Uterus (tissue), 4 donors: ENCODE measurements at places on chromosomes 13 and 19.

DNA sequence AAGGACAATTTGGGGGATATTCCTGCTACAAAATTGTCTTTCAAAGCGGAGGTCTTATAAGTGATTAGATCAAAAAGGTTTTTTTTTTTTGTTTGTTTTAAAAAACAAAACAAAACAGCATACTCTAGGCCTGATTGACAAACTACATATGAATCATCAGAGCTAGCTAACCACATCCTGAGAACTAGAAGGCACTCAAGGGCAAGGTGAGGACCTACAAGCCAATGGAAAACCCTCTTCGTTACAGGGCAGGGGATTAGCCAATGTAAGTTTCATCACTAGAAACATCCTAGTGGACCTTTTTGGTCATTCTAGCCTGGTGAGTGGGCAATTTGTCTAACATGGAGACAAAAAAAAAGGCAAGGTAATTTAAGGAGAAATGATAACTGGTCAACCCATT, 428.6 kb downstream of the RFC3 start:
- DNase-seq = no peak

GRCh38 chr13:71577127-71577526, 289.9 kb downstream of the DACH1 start:
- DNase-seq = no peak

- no peak for DNase-seq
These were observed 244.7 kb downstream of the COL4A1 start for GRCh38 chr13:110062077-110062776.

DNA sequence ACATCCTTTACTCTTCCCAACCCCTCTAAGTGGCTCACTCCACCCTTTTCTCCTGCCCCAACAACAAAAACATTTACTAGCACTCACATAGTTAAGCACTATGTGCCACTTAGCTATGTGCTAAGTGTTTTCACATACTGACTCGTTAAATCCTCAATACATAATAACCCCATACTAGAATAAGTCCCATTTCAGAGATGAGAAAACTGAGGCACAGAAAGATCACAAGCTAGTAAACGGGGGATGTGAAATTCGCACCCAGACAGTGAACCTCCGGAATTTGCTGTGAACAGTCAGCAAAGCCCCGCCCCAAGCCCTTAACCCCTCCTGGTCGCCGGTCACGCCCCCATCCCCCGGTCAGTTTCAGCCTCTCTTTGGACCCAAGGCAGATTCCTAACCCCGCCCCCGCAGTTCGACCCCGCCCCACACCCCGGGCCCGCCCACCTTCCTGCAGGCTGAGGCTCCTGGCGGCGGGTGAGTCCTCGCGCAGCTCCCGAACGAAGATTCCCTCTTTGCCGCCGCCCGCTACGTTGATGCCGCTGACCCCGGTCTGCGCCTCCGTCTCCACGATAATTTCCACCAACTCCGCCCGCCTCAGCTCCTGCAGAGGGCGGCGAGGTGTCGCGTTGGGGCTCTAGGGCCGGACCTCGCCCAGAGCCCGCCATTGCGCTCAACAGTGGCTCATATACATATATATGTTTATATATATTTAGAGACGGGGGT, 9.8 kb downstream of the PRX start:
- peak; percentile 93 for DNase-seq
